Astrocyte of the hippocampus (primary cell): ENCODE measurements at places on chromosomes 5 and 9.

DNA sequence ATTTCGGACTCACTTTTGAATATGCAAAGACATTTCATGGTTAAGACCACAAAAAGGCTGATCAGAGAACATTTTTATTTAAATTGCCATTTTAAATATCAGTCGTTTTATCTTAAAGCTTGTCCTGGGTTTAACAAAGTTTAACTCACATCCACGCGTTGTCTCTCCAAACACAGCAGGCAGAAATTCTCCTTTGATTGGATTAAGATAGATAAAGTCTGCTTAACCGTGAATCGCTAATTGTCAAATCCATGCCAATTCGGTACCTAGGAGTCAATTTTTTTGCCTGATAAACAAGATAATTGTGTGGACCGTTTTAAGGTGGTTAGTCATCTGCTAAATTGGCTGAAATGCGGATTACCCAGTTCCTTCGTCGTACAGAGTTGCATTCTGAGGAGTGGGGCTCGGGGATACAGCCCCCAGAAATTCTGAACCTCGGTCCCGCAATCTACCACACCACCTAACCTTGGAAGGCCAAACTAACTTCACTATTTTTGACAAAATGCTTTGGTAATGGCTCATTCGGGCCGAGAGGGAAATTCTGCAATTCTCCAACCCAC lies 665 bp upstream of the BTF3 start:
- no peak for DNase-seq

DNA sequence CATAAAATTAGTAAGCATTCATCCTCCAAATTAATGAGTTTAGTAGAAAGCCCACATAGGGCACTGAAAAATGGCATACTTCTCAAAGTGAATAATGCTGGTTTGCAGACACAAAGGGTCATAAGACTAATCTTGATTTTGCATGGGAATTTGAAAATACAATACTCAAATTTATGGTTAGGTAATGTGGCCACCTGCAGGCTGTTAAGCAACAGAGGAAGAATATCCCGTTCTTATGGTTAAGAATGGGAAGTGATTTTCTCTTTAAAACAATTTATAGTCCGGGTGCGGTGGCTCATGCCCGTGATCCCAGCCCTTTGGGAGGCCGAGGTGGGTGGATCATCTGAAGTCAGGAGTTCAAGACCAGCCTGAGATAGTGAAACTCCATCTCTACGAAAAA lies 9.4 kb upstream of the PLCXD3 start:
- DNase-seq, result no peak

DNA sequence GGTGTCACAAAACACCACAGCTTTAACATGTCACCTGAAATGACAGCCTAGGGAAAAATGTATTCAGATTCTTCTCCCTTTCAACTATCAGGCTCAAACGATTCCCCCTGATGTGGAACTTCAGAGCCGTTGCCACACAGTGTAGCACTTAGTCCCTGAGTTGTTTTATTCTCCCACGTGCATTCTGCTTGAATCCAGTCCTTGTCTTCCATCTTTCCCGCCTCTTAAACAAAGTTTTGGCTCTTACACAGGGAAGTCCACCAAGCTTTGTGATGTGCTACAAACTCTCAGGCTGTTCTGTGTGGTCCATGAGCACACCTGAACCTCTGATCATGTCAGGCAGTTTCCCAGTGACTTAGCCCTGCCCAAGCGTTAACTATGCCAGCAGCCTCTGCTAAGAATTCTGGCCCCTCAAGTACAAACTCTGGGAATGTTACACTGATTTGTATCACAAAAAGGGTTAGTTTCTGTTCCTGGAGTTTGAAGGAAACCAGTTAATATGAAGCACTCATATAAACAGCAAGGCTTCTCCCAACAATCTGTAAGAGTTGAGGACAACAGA lies 45.8 kb upstream of the RNF38 start:
- no peak for DNase-seq

DNA sequence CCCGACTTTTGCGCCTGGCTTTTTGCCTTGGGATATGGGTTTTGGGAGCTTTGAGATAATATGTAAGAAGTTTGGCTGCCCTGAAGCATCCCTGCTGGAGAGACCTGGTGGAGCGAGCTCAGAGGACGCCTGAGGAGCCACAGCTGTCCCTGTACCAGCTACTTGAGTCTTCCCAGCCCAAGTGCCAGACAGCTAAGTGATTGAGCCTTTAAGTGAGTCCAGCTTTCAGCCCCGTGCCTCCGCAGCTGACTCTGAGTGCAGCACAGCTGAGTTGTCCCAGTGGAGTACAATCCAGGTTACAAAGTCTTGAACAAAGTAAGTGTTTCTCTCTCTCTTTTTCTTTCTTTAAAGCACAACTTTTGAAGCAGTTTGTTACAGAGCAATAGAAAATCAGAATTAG lies 203.8 kb upstream of the DAP start:
- DNase-seq, result no peak

GRCh38 chr9:135992486-135993408 lies 31.6 kb upstream of the UBAC1 start:
- peak; percentile 87 for DNase-seq

GRCh38 chr5:64765804-64766504 lies 2.5 kb downstream of the SREK1IP1 start:
- no peak for DNase-seq

DNA sequence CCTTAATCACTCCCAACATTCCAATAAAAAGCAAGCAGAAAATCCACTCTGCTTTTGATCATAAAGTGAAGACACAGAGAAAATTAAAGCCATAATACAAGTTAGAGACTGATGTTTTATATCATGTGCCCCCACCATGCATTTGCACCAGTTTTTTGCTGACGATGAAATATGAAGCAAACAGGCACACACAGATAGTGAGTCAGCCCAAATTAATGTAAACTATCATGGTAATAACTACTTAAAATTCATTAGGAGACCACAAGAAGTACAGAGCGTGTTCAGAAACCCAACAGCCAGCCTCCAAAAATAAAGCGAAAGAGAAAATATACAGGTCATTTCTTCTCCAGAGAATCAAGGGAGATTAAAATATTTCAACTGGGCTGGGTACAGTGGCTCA lies 46.4 kb upstream of the KDM4C start:
- DNase-seq, result peak; percentile 52

DNA sequence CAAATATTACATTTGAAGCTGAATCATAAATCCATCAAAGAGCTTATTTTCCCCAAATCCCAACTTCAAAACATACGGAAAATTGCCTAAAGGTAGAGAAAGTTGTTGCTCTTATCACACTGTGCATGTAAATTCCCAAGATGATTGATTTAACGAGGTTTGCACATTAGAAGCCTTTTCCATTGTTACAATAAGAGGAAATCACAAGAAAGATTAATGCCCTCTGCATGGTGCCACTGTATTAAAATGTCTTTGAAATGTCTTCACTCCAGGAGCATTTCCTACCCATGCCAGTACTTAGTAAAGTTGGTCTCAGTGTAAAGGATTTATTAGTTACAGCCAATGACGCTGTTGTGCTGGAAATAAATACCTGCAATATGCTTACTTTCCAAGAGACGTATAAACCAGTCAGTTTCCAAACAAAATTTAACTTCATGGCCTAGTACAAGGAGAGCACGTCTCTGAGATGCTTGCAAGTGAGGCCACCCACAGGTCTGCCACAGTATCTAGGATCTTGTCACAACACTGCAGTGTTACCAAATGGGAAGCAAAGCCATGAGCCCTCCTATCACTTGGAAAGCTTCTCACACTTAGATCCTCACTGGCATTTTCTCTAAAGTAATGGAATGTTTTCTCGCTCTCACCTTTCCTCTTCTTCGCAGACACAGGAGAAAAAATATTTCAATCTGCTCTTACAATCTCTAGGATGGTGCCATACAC lies 112.4 kb downstream of the CETN3 start:
- no peak for DNase-seq

- no peak for DNase-seq
Measured at GRCh38 chr9:107898761-107899160, 409.2 kb upstream of the KLF4 start.

DNA sequence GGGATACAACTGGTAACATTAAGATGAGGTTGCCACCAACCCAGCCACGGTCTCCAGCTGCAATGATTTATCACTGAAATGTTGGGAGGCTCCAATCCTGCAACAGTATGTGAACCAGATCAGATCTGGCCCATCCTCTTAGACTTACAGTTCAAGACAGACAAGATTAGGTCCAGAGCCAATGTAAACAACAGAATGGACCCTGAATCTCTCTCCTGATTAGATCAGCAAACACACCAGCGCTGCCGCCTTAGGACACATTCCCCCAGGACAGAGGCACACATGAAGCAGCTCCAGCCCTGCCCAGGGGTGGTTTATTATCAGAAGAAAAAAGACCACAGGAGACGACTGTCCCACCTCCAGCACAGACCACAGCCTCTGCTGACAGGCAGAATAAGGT lies 82.1 kb downstream of the SLIT3 start:
- DNase-seq, result no peak

DNA sequence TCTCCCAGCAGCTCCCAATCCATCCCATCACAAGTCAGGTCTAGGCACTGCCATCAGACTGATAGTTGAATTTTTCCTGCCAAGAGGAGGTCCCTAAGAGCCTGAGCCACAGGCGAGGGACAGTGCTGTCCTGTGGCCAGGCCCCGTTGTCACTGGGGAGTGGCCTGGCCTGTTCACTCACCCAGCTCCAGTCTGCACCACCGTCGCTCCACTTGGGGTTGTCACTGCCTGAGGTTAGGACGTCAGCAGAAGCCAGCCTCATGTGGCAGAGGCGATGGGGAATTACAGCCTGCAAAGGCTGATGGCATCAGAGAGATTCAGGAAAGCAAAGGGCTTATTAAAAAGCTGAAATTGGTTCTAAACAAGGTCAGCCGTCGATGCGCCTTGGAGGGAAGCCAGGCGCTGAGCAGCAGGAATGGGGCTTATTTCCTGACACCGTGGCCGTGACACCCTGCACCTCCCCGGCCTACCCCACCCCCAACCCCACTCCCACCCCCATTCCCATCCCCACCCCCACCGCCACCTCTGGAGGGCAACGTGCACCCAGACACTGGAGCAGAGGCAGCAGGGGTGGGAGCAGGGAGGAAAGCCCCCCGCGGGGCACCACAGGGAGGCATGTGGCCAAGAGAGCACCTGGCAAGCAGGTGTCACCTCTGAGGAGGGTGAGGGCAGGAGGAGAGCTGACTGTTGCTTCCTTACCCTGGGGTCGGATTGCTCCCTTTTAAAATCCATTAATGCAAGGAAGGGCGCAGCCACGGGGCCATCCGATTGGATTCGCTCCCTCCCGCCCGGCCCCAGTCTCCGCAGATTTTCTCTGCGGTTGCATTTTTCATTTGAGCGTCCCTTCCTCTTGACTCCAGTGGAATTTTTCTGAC lies 3.1 kb upstream of the DBH start:
- DNase-seq, result no peak

DNA sequence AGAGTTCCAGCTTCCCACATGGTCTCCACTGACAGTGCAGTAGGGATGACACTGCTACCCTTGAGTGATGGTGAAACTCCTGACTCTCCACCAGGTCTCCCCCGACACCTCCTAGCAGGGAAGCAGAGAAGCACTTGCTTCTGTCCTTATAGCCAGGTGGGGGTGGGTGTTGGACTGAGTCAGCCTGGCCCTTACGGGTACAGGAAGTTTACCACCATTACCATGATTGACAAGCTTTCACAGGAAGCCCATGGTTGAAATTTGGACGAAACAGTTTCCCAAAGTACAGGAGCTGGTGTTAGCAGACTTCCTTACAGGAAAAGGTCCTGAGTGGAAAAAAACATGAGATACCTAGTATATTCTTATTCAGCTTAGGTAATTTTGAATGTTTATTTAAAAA lies 3.1 kb upstream of the FBXL7 start:
- DNase-seq, result no peak
